Placental pericyte (primary cell): ENCODE measurements at places on chromosomes 4 and X. TPM values are rescaled to one million over a fixed set of nuclear protein-coding genes. Genes with fewer than 3 reads are reported as not detected.

TRPC3 gene
- total RNA-seq: 1.0 TPM in 1 of 2 replicates, not detected in the other

SSX4 gene
- total RNA-seq: not detected in 2 replicates

PSAPL1 gene
- total RNA-seq: not detected in 2 replicates

SGCB gene
- 25.2 and 37.7 TPM in 2 replicates for total RNA-seq

MYL5 gene
- 6.9 and 24.7 TPM in 2 replicates for total RNA-seq

XPNPEP2 gene
- total RNA-seq: 0.22 TPM in 1 of 2 replicates, not detected in the other

MORC4 gene
- 43.8 and 65.3 TPM in 2 replicates for total RNA-seq

SLAIN2 gene
- 39.4 and 98.5 TPM in 2 replicates for total RNA-seq

TCP11X2 gene
- not detected in 2 replicates for total RNA-seq

DCUN1D4 gene
- total RNA-seq: 31.8 and 50.1 TPM in 2 replicates

RHOXF2B gene
- total RNA-seq: not detected in 2 replicates
